Caco-2 (cell line): ENCODE measurements at places on chromosomes 6 and 20.
A peak's percentile ranks its signal among the peaks of the same experiment; 100 is the strongest.

DNA sequence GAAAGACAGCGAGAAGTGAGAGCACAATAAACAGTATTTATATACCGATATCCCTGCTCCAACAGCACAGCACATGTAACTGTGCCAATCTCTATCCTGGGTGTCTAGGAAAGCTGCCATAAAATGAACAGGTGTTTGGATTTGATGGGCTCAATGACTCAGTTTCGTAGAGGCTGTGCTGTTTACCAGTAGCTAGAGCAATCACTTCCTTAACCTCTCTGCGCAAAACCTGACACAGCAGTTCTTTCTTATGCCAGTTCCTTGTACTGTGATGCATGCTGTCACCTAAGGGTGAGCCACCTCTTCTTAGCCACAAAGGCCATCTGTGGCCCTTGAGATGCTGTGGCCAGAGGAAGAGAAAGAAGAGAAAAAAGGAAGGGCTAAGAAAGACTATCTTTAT, 59.3 kb downstream of the SHPRH start:
- DNase-seq, result no peak

DNA sequence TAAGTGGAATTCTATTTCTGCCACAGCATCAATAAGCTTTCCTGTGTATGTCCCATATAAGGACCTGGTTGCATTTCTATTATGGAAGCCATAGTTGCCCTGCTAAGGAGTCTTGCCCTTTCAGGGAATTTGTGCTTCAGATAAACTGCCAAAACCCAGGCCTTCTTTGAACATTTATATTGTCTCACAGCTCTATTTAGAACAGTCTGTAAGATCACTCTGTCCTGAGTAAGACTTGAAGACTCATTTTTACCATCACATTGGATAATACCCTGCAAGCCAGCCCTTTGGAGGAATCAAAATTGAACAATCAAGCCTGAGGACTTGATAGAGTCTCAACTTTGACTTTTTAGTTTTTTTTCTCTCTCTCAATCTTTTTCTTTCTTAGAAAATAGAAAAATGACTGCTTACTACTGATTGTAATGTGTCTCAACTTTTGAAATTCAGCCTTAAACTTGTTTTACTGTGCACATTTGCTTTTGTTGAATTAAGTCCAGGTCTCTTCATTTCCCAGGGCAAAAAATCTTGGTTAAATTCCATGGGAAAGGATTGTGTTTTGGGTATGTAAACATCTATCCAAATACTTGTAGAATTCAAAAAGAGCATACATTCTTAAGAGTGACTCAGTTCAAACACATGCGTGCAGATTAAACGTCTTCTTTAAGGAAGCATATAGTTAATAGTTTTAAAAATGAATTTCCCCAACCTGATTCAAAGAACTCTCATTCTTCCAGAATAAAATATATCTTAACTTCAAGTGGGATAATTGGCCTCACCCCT, 91.2 kb downstream of the PLCB1 start:
- DNase-seq, result no peak

DNA sequence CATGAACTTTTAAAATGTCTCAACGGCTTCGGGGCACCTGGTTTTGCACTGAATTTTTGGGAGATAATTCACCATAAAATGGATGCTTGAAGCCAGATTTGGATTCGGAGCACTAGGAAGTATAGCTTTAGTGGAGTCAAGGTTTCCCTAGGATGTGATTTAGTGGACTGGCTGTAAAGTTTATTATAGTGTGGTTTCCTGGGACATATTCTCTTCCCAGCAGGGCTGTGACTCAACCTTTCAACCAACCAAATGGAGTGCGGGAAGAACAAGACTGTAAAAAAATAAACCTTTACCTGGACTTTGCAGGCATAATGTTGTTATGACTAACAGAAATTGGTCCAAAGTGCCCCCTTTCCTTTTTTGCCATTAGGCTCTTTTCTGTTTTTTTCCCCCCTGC, 327.4 kb upstream of the MAN1A1 start:
- DNase-seq, result no peak

- no peak for DNase-seq
Observed at GRCh38 chr6:52180787-52181558, 5.2 kb upstream of the IL17A start.

- DNase-seq, result no peak
Observed at GRCh38 chr6:6738922-6739716, 150.6 kb downstream of the LY86 start.

DNA sequence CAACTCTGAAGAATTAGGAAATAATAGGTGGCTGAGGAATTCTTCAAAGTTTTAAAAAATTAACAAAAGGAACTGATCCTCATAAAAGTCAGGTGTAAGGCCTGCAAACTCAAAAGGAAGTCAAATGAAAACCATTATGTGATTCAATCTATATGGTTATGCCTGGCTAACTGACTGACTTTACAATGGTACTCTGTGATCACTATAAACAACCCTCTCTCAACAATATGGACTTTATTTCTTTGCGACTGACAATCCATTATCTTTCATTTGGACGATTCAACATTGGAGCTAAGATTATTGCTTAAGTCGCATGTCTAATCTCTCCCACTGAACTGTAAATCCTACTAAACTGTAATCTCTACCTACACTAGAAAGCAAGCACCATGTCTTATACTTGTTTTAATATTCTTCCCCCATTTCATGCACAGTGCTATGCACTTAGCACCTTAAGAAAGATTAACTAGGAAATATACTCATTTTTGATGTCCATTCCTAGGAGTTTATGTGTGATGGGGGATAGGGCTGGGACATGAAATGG, 1.4 kb downstream of the STK38 start:
- DNase-seq, result no peak

GRCh38 chr20:7935027-7935551, 5.2 kb downstream of the HAO1 start:
- no peak for DNase-seq

DNA sequence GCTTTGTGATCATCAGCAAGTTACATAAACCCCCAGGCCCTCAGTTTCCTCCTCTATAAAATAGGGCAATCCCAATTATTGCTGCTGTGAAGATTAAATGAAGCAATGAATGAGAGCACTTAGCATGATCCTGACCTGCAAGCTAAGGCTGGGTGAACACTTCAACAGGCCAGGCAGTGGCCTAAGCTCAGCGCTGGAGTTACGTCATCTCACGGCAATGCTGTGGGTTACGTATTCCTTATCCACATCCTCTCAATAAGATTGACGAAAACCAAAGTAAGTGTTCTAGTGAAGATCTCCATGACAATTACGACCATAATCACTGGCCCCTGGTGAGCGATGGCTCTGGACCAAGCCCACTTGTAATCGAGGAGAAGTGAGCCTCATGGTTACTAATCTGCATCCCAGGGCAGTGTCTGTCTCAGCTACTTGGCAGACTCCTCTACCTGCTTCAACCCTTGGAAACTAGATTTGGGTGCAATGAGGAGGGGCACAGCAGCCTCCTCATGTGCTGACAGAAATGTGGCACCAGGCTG, 274.1 kb upstream of the ARID1B start:
- DNase-seq, result no peak

DNA sequence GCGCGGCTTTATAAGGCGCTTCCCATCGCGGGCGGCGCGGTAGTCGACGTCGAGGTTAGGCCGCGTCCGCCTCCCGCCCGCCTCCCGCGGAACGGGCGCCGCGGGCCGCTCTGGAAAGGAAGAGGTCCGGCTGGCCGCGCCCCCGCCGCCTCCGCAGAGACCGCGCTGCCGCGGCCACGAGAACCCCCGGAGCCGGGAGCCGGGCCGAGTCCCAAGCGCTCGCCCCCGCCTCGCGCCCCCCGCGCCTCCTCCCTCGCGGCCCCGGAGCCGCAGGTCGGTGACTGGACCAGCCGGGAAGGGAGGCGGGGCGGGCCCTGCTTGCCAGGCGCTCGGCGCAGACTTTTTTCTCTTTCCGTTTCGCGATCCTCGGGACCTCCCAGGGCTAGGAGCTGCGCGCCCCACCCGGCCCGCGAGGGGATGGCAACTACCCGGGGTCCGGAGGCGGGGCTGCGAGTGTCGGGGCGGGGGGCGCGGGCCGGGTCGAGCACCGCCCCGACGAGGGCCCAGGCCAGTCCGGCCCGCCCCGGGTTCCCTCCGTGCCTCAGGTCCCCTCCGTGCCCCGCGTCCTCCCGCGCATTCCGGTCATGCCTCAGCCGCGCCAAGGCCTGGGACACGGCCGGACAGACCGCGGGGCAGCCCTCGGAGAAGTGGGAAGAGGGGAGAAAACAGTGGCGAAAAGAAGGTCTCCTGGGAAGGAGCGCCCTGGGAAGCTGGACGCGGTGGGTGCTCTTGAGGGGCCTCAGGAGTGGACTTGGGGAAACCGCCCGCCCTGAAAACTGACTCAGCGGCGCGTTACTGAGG, 417 bp upstream of the PXDC1 start:
- peak; percentile 95 for DNase-seq

- DNase-seq, result no peak
Observed at GRCh38 chr6:70389261-70389660, 24.0 kb upstream of the FAM135A start.

- no peak for DNase-seq
Observed at GRCh38 chr20:58199469-58199868, 29.0 kb downstream of the ANKRD60 start.

GRCh38 chr20:1700990-1701389, 43.4 kb upstream of the SIRPG start:
- DNase-seq, result no peak

DNA sequence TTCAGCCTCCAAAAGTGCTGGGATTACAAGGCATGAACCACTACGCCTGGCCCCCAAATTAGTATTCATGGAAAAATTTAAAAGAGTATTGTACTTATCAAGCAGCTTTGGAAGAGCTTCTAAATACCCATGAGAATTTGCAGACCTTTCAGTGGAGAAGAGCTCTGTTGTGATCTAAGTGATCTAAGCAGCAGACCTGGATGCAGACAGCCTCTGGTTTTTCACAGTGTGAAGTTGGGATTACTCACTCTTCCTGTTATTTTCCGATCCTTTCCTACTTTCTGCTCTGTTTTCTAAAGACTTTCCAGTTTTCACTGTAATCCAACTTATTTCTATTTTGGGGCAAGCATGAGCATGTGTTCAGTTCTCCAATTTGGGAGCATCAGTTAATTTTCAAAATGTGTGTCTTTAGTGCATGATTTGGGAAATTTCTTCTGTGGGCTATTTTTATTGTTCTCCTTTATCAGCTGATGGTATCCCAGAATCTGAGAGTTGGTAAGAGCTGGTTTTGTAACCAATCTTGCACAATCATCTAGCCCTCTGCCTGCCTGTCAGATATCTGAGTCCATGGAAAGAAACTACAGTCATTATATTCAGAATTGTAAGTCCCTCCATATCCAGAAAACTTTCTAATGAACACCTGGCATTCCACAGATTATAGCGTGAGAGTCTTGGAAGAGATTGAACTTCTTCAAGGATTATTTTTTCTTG, 207.7 kb upstream of the DTNBP1 start:
- no peak for DNase-seq

GRCh38 chr20:33914919-33915318, 78.8 kb upstream of the RALY start:
- no peak for DNase-seq

GRCh38 chr6:108921547-108922361, 73.5 kb downstream of the ARMC2 start:
- no peak for DNase-seq

DNA sequence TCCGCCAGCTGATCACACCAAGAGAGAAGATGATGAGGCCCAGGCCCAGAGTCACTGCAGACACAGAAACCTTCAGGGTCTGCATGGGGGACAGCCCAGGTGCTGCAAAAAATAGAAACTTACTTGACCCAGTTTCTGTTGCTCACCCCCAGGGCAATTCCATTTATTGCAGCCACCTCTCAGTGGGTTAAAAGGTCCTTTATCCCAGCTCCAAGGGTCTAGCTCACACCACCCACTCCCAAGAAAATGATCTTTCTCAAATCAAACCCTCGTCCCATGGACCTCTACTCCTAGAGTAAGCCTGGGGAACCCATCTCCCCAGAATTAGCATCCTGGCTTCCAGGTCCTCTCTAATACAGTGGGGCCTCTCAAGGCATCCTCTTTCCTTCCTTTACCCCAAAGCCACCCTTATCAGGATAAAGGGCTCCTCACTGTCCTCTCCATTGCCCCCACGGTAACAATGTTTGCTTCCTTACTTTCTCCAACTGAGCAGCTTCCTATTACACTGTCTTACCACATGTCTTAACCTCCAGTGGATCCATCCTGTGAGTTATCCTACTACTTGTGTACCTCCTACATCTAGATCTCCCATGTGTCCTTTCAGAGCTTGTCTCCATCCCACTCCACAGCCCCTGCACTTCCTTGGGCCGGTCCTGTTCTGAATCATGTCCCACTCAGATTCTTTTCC, 5.1 kb downstream of the HLA-DMB start:
- no peak for DNase-seq

- DNase-seq, result no peak
Observed at GRCh38 chr6:15264902-15265761, 19.3 kb downstream of the JARID2 start.

- peak; percentile 20 for DNase-seq
Observed at GRCh38 chr6:13488015-13488895, 855 bp upstream of the GFOD1 start.

GRCh38 chr6:133992992-133993680, 40.1 kb downstream of the TBPL1 start:
- DNase-seq, result no peak

DNA sequence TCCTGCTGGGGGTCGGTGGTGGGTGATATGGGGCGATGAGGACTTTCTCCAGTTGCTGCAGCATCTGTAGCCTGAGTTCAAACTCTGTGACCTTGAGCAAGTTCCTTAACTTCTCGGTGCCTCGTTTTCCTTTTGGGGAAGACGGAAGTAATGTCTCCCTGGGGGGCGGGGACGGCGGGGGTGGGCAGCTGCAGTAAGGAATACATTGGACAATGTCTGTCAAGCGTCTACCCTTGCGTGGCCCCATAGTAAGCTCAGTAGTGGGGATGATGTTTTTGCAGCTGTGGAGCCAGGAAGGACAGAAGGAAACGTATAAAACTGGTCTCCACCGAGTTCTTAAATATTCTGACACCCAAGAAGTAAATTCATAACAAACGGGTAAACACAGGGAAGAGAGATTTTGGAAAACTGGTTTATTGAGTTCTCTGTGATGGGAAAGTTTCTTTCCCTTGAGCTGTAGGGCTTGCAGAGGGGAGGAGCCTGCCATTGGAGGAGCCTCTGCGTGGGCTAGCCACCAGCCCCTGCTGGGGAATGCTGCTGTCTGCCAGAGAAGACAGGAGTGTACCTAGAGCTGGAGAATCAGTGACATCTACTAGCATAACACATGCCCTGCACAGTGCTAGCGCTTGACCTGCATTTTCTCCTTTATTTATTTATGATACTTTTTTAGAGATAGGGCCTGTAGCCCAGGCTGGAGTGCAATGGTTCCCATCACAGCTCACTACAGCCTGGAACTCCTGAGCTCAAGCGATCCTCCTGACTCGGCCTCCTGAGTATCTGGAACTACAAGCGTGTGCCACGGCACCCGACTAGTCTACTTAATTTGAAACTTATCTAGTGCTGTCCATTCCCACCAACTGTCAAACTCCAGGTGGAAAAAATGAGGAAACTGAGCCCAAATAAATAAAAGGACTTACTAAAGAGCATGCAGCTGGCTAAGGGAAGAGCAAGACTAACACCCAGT, 1.2 kb upstream of the ACSS1 start:
- peak; percentile 62 for DNase-seq

- DNase-seq, result no peak
Observed at GRCh38 chr6:150658421-150658820, 58.7 kb downstream of the PLEKHG1 start.

- no peak for DNase-seq
Observed at GRCh38 chr6:36967301-36967700, 12.8 kb downstream of the PI16 start.

GRCh38 chr20:688809-689212, 13.2 kb upstream of the SCRT2 start:
- no peak for DNase-seq

- DNase-seq, result no peak
Observed at GRCh38 chr6:74182992-74183391, 487.0 kb downstream of the CD109 start.
